ENCODE measurements at places on chromosomes 12 and 14.

- DNase-seq: no peak
These were observed 98.9 kb downstream of the GPHN start for GRCh38 chr14:66606826-66607225.

GRCh38 chr12:64625243-64626077 lies 15.2 kb downstream of the RASSF3 start:
- DNase-seq: peak; percentile 60

DNA sequence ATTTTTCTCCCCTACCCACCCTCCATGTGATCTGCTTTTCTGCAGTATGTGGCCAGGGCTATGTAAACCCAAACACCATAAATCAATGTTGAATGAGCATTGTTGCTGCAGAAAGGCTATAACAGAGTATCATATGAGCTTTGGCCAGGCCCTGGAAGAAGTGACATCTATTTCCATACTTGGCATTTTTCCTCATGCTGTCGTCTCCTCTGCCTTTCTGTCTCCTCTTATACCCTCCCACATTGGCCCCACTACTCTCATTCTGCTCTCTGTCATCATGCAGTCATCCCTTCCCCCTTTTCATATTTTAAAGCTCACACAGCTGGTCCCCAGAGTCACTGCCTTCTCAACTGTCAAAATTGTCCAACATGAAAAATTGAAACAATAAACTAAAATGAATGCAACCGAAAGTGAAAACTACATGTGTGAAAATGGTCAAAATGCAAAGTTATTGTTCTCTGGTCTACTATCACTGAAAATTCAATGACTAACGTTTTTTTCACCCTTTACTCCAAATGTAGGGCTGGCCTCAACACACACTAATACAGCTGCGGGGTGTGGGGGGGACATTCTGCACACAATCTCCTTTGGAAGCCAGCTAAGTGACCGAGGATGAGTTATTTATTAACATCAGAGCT lies 290.7 kb upstream of the TMPO start:
- DNase-seq: no peak

- DNase-seq: no peak
These were observed 6.0 kb upstream of the ACOT6 start for GRCh38 chr14:73606271-73606670.

DNA sequence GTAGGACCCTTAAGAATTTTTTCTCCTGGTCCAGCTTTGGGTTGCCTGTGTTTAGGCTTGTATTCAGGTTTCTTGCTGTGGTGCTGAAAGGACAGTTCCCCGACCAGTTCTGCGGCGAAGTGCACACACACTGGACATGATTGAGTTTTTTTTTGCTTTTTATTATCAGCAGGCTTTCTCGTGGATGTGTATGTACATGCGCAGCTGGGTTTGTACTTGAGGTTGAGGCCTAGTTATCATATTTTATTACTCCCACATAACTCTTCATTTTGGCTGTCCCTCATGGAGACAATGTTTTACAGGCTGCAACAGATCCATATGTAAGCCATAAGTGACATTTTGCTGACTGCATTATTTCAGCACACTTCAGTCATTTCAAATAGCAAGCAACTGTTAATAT lies 2.5 kb downstream of the SCN8A start:
- peak; percentile 21 for DNase-seq

All from RWPE1 (cell line).